Hypothalamus (tissue), 51 donors: ENCODE measurements at places on chromosomes 3 and 15.
A peak's percentile ranks its signal among the peaks of the same experiment; 100 is the strongest.

DNA sequence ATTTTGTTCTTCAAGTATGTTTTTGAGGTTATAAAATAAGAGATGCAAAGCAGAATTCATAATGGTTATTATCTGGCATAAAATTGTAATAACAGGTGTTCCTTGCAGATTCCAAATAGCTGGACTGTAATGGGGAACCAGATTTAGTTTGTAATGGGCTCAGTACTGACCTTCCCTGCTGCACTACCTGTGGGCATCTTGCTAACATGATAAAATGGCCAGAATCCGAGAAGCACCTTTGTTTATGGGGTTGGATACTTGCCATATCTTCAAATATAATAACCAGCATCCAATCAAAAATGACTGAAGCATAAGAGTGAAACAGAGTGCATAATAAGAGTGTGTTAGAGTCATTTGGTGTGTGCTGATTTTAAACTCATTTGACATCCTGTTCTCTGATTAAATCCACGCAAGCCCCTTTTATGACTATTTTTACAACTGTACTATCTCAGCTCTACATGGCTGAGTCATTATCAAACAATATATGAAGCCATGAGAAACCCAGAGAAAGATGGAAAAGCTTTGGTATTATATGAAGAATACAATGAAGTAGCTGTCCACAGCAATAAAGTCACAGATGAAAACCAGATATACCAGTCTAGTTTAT lies 292.4 kb downstream of the CNTN4 start:
- no peak for DNase-seq

- no peak for DNase-seq
These were observed 694 bp downstream of the PLAAT1 start for GRCh38 chr3:193241716-193242115.

GRCh38 chr15:78437762-78438618 lies at the start of gene IREB2:
Gene IREB2 (plus strand): TSS chr15:78438216. CDS start chr15:78438338, 122 bp downstream.
- peak; percentile 97 for DNase-seq

DNA sequence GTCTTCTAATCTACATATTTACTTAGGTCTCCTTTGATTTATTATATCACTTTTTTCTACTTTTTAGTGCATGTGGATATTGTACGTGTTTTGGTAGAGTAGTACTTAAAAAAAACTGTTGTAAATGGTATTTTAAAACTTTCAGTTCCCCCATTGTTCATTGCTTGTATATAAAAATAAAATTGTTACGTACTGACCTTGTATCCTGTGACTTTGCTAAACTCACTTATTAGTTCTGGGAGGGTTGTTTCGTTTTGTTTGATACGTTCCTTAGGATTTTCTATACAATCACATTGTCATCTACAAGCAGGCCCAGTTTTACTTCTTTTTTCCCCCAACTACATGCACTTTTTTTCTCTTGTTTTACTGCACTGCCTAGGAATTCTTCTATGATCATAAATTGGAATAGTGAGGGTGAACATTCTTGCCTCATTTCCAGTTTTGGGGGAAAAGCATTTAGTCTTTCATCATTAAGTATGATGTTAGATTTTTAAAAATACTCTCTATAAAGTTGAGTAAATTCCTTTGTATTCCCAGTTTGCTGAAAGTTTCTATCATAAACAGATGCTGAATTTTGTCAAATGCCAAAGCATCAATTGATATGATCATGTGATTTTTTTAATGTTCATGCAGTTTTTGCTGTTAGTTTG lies 33.5 kb upstream of the ACKR4 start:
- DNase-seq: no peak

- no peak for DNase-seq
These were observed 138.8 kb downstream of the ZBBX start for GRCh38 chr3:167241048-167241845.

- no peak for DNase-seq
These were observed 57.3 kb upstream of the DLG1 start for GRCh38 chr3:197355713-197356112.

- no peak for DNase-seq
These were observed 49.9 kb upstream of the LPP start for GRCh38 chr3:188104050-188104449.

GRCh38 chr15:28978011-28978378 lies 92.2 kb downstream of the APBA2 start:
- DNase-seq: no peak

DNA sequence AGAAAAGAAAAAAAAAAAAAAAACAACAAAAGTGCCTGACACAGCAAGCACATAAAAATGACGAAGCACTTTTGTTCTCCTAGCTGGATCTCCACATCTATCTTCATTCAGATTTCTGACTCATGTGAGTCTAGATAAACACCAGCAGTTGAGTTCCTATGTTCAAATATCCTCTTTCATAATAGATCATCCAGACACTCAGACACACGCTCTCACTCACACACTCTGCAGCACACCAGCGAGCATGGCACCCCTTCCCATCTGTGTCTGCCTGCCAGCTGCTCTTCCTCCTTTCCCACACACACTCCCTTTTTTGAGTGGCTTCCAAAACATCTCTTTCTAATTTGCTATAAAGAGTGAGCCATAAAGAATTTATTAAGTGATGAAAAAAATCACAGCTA lies 19.8 kb upstream of the CELF6 start:
- no peak for DNase-seq

DNA sequence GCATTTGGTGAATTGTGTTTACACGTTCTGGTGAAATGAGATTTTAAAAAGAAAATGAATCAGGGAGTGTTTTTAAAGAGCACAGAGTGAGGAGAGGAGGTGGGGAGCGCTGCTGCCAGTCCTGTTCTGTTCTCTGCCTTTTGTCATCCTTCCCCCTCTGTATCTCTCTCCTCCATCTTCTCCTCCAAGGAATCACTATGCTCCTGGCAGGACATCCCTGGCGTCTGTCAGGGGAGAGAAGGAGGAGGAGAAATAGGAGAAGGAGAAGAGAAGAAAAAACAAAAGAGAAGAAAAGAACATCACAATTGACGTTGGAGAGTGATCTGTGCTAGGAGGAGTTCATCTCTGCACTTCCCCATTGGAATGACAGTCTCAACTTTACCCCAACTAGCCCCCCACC lies 627.6 kb upstream of the TBL1XR1 start:
- no peak for DNase-seq

DNA sequence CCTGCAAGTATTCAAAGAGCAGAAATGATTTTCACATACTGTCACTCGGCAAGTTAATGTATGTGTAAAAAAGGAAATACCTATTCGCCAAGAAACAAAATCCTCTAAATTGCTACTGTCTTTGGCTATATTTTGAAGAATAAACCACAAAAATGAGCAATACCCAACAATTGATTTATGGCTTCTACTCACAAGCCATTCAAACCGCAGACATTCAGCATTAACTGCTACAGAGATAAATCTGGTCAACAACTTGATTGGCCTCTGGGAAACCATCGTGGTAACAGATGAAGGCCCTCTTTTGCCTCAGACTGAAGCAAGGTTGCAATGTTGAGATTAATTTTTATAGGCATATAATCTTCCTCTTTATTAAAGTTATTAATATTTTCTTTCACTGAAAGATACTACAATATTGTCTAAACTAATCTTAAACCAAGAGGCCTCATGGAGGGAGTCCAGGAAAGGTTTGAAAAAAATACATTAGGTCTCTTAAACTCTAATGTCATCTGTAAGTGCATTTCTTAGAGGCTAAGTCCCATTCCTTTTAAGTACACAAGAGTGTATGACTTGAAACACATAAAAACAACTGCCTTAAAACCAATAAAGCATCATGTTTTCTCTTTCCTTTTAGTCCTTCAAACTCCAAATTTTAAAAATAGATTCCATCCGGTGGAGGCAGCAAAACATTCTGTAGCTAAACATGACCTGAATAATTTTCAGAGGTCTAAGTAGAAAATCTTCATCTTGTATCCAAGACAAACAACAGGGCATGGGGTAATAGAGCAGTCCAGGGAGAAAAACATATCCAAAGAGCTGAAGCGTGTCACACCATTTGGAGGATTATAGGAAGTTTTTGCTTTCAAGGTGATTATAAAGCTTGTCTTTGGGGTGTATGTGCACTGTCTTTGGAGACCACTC lies 162.4 kb upstream of the TGFBR2 start:
- DNase-seq: no peak

DNA sequence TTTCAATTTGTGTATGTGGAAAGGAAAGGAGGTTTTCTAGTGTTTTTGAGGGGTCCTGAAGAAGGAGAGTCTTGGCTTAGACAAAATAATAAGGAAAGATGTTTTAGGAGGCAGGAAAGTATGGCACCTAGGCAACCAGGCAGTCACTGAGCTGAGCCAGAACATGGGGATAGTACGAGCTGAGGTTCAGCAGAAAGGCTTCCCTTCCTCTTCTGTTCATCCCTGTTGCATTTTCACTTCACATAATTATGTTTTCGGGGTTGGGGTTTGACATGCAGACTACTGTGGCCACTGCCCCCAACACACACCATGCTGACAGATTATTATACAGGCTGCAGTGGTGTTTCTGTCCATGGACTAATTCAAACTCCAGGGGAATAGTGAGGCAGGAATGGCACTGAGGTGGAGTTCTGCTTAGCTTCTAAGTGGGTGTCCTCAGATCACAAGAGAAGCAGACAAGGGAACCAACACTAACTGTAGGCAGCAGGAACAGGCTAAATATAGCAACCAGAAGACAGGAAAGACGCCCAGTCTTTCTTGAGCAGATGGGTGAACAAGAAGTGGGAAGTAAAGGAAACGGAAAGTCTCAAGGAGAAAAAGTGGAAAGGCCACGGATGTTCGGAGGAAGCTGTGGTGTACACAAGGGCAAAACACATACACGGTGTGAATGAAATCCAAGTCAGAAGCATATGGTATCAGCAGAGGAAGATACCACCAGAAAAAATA lies 305.8 kb downstream of the PLCL2 start:
- DNase-seq: no peak

- no peak for DNase-seq
These were observed 141.0 kb downstream of the NSMCE3 start for GRCh38 chr15:29128671-29129070.

DNA sequence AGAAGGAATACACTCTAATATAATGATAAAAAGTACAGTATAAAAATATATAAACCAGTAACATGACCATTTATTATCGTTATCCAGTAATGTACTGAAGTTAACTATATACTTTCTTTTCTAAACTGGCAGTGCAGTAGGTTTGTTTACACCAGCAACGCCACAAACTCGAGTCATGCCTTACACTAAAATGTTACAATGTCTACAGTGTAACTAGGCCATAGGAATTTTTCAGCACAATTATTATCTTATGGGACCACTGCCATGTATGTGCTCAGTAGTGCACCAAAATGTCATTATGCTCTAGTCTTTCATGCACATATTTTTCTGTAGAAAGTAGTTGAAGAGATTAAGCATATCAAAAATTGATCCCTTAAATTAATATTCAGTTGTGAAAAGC lies 609.8 kb upstream of the BCHE start:
- DNase-seq: no peak

- DNase-seq: no peak
These were observed 208.7 kb upstream of the CDIN1 start for GRCh38 chr15:36370731-36371112.

DNA sequence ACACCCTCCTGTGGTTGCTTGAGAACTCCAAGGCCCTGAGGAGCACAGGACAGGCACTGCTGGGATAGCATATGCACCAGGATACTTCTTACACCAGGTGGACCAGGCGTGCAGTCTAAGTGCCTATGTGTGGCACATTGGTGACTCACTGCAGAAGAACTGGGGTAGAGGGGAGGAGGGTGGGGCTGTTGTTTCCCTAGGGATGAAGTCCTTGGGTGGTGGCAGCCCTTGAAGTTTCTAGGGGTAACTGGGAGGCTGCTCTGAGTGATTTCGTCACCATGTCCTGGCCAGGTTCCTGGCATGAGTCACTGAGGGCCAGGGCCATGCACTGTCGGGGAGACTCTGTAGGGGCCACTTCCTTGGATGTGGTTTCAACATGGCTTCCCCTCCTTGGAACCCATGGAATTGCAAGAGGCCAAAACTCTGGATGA lies 15.9 kb downstream of the MYZAP start:
- DNase-seq: no peak

DNA sequence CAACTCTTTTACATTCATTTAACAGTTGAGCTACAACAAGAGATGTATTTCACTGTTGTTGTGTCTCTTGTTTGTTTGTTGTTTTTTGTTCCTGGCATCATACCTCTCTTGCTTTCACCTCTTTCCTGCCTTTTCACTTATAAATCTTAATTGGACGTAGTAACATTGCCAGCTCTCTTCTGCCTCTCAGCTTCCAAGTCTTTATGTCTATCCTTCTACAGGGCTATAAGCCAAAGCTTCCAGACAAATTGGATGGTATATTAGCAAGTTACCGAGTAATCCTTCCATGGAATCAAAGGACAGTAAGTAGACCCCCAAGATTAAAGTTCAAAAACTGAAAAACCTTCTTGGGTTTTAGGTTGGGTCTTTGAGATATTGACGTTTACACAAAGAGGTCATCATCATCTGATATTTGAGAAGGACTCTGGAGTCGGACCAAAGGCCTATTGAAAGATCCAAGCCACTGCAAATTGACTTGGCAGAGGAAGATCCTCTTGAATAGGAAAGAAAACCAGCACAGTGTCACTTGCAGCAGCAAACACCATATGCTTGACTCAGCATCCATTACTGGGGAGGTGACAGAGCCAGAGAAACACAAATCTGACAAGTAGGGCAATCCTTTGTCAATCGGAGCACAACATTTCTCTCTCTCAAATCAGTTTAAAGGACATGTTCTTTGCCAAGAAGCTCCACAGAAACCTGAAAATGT lies 648.5 kb upstream of the NR2F2 start:
- DNase-seq: no peak

DNA sequence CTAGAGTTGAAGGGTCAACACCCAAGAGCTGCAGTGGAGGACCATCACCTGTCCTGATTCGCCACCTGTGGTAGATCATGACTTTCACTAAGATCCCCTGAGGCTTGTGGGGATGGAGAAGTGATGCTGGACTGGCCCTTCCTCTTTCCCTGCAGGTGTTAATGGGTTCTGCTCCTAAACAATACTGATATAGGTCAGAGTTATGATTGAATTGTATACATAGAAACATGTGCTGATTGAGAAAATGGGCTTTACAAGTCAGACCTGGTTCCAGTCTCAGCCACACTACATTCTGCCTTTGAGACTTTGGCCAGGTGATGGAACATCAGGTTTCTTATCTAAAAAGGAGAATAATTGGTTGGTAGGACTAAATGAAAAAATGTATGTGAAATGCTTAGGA lies 418.9 kb upstream of the TPRG1 start:
- no peak for DNase-seq

GRCh38 chr3:189680723-189681122 lies 49.5 kb downstream of the TP63 start:
- no peak for DNase-seq

DNA sequence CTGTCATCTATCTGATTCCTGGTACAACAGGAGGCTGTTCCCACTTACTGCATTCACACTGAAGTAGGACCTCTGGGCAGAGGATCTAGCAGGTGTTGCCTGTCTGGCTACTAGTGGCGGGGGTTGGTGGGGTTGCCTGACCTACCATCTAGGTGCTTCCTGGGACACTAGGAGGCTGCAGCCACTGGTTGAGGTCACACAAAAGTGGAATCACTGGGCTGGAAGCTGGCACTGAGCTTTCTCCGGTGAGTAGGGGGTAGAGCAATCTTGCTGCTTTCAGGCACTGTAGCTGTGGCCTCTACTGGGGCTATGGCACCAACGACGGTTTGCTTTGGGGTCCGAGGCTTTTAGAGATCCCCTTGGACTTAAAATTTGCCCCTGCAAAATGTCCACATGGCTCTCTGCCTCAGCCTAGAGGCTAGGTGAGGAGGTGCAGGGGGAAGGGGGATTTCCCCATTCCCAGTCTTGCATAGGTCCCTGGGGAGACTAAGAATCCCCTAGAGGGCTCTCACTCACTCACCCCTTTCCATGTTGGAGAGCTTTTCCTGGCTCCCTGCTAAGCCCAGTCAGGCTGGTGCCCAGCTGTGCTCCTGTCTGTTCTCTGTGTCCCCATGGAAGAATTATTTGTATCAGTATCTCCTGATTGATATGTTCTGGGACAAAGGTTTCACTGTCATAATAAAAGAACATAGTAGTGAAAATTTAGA lies 397.7 kb upstream of the EPHA6 start:
- no peak for DNase-seq
